Femur (tissue), 1 donor: ENCODE measurements at places on chromosomes 5 and 9.
A peak's percentile ranks its signal among the peaks of the same experiment; 100 is the strongest.

DNA sequence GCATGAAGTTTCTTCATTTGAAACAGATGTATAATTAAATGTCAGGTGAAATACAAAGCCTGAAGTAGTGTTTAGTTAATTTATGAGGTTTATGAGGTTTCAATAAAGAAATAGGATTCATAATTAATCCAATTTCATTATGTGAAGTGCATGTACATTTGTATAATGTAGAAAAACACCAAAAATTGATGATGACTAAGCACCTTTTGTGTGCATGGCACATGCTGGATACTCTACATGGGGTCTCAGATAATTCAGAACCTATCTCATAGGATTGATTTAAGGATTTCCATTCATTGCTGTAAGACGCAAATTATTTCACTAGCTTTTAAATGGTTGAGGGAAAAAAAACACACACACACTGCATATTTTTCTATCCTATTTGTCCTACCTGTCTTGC, 143.9 kb downstream of the ESM1 start:
- no peak for DNase-seq

DNA sequence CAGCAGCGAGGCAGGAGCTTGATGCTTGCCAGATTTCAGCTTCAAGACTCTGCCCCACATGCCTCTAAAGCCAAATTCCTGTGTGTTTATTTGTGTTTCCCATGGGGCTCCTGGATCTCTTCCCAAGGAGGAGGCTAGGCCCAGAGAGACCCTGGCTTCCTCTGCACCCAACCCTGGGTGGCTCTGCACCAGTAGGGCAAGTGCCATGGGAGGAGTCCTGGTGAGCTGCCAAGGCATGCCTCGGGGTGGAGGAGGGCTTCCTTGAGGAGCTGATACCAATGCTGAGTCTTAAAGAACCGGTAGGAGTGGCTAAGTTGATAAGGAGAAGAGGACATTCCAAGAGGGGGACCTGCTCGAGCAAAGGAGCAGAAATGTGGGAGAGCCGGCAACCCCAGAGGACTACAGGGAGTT, 6.8 kb upstream of the TIFAB start:
- no peak for DNase-seq

DNA sequence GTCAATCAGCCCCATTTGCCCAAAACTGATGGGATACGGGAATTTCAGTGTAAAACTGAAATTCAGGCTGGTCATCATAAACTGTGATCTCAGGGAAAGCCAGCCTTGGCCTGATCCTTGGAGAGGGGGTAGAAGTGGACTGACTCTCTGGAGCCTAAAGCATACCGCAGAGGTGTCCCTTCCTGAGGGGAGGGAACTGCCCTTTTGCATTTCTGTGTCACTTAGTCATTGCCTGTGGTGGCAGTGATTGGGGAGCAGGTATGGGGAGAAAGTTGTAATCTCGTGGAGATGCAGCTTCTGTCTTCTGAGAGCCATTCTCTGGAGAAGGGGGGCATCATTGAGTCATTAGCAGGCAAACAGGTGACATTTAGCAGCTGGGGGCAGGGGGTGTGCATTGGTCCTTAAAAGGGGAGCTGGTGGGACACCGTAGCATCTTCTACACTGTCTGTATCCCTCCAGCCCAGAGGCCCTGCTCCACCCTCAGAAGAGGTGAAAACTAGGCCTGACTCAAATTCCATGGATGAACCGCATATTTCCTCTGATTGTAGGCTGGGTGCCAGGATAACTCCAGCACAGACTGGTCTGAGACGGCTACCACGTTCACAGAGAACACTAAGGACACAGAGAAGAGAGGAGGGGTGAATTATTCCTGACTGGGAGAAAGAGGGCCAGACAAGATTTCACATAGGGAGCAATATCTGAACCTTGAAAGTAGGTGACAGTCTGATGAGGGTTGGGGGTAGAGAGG, 143.3 kb downstream of the SEC61B start:
- DNase-seq: no peak

- no peak for DNase-seq
Measured at GRCh38 chr9:84062538-84062937, 81.9 kb downstream of the RMI1 start.

- no peak for DNase-seq
Measured at GRCh38 chr9:4640027-4640426, 22.1 kb upstream of the PLPP6 start.

DNA sequence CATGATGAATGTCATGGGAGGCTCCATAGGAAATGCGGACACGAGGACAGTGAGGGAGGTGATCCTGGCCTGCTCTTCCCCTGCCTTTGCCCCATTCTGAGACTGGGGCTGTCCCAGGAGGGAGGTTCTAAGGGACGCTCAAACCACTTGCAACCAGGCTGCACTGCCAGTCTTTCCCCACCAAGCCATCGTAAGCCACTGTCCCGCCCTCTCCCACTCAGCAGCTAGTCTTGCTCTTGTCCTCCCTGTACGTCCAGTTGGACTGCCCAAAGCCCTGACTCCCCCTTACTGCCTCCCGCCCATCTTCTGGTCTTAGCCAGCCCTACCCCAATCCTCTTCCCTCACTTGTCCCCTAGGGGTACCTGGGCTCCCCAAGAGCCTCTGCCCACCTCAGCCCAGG, 115.7 kb downstream of the FSTL4 start:
- DNase-seq: no peak

DNA sequence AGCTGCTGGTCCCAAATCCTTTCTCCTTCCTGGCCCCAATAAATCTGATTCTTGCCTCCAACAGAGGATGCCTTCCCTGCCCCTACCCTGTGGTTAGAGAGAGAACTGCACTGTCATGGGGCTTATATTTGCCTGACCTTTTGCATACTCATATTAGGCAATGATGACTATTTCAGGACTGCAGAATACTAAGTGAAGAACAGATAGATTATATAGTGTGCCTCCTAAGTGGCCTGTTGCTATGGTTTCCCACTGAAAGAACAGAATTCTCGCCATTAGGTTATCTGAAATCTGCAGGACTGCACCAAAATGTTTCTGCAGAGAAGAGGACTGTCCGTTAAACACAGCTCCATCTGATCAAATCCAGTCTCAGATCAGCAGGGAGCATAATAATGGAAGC, 87.3 kb upstream of the CCNG1 start:
- no peak for DNase-seq

DNA sequence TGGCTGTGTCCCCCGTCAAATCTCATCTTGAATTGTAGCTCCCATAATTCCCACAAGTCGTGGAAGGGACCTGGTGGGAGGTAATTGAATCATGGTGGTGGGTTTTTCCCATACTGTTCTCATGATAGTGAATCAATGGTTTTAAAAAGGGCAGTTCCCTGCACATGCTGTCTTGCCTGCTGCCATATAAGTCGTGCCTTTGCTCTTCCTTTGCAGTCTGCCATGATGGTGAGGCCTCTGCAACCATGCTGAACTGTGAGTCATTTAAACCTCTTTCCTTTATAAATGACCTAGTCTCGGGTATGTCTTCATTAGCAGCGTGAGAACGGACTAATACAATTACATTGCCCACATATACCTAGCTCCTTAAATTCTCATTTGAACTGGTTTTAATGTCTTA, 353.0 kb upstream of the KLF4 start:
- no peak for DNase-seq

DNA sequence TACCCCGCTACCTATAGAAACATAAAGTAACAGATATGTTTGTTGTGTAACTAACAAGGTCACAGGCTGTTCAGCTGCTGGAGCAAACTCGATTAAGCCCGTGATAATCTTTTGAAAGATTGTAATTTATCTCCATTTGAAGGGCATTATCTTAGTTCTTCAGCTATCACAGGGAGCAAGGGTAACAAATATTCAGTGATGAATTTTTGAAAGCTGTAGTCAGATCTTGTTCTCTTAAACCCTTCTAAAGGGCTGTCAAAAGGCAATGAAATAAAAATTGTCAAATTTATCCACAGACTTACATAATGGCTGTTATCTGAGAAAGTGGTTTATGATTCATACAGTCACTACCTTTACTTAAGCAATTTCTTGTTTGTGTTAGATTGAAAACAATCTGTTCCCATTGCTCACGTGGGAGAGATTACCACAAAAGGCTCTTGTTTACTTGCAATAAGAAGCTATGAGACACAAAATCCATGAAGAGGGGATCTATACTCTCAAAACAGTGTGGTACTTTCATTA, 78.3 kb upstream of the ZNF608 start:
- no peak for DNase-seq

GRCh38 chr5:160462167-160462566, 40.5 kb downstream of the PTTG1 start:
- no peak for DNase-seq

DNA sequence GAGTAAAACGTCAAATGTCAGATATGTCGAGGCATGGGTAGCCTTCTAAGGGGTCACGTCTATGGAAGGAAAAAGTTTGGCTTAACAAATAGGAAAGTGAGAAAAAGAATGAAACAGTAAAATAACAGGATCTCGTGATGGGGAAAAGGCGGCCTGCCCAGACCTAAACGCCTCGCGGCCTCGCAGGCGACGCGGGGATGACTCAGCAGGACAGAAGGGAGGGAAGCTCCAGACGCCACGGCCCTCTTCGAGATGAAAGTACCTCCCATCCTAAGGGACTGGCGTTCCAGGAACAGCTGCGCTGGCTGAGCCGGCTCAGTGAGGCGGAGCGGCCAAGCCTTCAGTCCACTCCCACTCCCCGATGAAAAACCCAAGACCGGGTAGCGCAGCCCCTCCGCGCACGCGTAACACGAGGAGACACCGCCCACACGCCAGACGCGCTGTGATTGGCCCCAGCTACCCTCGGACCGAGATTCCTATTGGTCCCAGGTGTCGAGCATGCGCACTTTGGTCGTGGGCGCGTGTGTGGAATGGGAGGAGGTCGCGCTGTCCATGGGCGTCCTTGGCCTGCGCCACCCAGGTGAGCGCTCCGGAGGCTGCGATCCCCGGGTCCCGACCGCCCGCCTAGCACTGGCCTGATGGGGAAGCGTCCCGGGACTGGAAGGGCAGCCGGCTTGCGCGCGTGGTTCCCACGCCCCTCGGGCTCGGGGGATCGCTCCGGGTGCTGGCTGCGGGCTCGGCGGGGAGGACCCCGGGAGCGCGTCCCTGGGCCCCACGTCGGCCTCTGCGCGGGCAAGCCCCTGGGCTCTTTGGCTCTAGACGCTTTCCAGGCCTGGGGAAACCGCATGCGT, 588.5 kb downstream of the MTRR start:
- peak; percentile 96 for DNase-seq

GRCh38 chr5:71631070-71631469, 43.9 kb downstream of the MCCC2 start:
- no peak for DNase-seq

GRCh38 chr9:131012396-131012917, 3.5 kb downstream of the LAMC3 start:
- no peak for DNase-seq

- DNase-seq: no peak
Measured at GRCh38 chr5:6859023-6859422, 145.8 kb downstream of the TENT4A start.

GRCh38 chr9:94864862-94865509, 138.5 kb downstream of the AOPEP start:
- no peak for DNase-seq

GRCh38 chr5:157682257-157682656, 10.9 kb downstream of the C5orf52 start:
- DNase-seq: no peak

DNA sequence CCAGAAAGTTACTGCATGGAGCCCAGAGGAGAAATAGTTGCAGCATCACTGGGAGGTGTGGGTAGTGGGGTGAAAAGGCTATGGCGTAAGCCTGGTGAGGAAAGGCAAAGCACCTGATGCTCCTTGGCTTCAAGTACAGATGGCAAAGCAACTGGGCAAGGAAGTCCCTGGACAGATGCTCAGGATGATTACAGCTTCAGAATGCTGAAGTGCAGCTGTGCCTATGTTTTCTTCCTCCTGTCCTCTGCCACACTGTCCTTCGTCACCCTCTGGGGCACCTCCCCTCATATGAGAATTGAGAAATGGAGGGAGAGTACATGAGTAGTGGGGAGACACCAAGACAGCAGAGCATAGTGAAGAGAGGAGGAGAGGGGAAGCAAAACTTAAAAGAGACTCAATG, 328.0 kb downstream of the PDE4D start:
- no peak for DNase-seq

DNA sequence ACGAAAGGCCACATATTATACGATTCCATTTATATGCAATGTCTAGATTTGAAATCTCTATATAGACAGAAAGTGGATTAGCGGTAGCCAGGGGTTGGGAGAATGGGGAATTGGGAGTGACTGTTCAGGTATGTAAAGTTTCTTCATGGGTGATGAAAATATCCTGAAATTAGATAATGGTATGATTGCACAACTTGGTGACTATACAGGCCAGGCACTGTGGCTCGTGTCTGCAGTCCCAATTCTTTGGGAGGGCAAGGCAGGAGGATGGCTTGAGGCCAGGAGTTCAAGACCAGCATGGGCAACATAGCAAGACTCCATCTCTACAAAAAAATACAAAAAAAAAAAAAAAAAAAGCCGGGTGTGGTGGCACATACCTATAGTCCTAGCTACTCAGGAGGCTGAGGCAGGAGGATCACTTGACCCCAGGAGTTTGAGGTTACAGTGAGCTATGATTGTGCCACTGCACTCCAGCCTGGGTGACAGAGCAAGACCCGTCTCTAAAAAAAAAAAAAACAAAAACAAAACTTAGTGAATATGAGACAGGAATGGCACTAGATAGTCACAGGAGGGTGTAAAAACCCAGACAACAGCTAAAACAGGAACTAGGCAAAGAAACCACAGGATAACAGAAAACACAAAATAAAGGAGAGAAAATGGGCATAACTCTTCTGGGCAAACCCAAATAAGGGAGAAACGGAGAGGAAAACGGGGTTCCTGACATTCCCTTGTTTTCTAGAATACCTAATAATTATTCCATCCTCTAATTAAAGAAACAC, 72.1 kb upstream of the ZNF618 start:
- DNase-seq: no peak

- DNase-seq: no peak
Measured at GRCh38 chr5:114435220-114435481, 73.3 kb downstream of the KCNN2 start.

- DNase-seq: no peak
Measured at GRCh38 chr9:13956107-13956506, 357.8 kb downstream of the NFIB start.

DNA sequence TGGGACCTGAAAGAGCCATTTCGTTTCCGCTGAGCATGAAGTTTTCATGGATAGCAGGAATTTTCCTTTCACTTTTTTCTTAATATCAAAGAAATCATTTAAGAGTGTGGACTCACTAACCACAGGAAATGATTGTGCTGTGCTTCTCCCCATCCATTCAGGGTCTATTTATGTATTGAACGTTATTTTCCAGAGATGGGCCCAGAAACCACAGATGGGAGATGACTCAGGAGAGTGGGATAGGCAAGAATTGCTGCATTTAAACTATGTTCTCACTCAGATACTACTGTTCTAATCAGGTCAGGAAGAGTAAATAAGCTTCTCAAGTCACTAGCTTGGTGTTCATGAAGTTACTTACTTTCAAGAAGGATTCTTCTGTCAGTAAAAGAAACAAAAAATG, 763.8 kb downstream of the DTWD2 start:
- DNase-seq: no peak

DNA sequence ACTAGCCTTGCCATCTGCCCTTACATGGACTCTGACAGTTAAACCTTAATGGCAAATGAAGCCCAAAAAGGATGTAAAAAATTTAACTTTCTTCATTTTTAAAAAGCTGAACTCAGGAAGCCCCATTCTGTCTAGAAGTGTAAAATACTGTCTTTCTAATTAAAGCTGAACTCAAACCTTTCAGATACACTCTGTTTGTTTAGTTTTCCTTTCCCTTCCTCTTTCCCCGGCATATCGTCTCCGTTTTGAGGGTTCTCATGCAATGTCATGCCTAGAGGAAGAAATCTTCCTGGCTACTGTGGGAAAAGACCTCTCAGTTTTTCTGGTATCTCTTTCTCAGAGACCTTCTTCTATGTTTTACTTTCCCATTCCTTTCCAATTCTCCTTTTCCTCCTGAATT, 841.5 kb downstream of the DTWD2 start:
- no peak for DNase-seq
